ENCODE measurements at places on chromosomes 5 and 9. TPM values are rescaled to one million over a fixed set of nuclear protein-coding genes. Genes with fewer than 3 reads are reported as not detected.
A peak's percentile ranks its signal among the peaks of the same experiment; 100 is the strongest.

Gene SHISAL2B
- not detected for polyA plus RNA-seq

GRCh38 chr5:84287951-84288350, 96.7 kb downstream of the EDIL3 start:
- peak; percentile 44 for DNase-seq

- DNase-seq = peak; percentile 61
Measured at GRCh38 chr5:68285851-68286611, 70.5 kb downstream of the PIK3R1 start.

Gene CCDC183
- polyA plus RNA-seq = 1.1 TPM

Gene TMEM215
- polyA plus RNA-seq = 0.03 TPM

- no peak for DNase-seq
Measured at GRCh38 chr9:16290169-16290568, 580.3 kb downstream of the BNC2 start.

GRCh38 chr9:101117161-101117560, 88.6 kb downstream of the PLPPR1 start:
- no peak for DNase-seq

Gene LYRM7
- 11.1 TPM for polyA plus RNA-seq

DNA sequence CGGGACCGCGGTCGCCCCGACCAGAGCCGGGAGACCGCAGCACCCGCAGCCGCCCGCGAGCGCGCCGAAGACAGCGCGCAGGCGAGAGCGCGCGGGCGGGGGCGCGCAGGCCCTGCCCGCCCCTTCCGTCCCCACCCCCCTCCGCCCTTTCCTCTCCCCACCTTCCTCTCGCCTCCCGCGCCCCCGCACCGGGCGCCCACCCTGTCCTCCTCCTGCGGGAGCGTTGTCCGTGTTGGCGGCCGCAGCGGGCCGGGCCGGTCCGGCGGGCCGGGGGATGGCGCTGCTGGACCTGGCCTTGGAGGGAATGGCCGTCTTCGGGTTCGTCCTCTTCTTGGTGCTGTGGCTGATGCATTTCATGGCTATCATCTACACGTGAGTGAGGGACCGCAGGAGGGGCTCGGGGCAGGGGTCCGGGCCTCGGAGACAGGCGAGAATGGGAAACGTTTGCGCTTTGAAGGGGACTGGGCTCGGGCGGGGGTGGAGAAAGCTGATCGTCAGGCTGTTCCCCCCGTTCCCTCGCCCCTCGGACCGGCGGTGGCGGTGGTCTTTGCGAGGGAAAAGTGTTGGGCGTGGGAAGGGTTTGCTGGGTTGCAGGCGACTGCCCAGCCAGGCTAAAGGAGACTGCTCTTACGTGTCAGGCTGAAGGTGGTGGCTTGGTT, 457 bp downstream of the UGCG start:
- DNase-seq = peak; percentile 28

Gene ASS1
- polyA plus RNA-seq = 11.8 TPM

GRCh38 chr5:58127255-58128220, 332.3 kb downstream of the PLK2 start:
- DNase-seq = peak; percentile 87

Data from A549 (cell line).